ENCODE measurements at places on chromosomes 2 and 18.

- DNase-seq, result no peak
Observed at GRCh38 chr2:25585189-25585588, 88.2 kb downstream of the DTNB start.

DNA sequence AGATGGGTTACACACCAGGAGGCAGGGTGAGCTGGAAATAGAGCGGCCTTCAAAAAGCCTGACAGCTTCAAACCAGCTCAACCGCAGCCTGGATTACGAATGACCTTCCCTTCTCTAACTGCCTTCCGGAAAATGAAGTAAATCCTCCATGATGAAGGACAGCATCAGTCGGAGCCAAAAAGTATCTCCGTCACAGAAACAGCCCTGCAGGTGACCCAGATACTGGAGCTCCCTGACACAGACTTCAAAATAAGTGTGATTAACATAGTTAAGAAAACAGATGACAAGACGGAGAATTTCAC, 10.3 kb upstream of the CIB4 start:
- DNase-seq, result no peak

GRCh38 chr2:74572178-74572925, 17.8 kb downstream of the DOK1 start:
- no peak for DNase-seq

- DNase-seq, result no peak
Observed at GRCh38 chr2:1210352-1210751, 202.9 kb upstream of the TPO start.

DNA sequence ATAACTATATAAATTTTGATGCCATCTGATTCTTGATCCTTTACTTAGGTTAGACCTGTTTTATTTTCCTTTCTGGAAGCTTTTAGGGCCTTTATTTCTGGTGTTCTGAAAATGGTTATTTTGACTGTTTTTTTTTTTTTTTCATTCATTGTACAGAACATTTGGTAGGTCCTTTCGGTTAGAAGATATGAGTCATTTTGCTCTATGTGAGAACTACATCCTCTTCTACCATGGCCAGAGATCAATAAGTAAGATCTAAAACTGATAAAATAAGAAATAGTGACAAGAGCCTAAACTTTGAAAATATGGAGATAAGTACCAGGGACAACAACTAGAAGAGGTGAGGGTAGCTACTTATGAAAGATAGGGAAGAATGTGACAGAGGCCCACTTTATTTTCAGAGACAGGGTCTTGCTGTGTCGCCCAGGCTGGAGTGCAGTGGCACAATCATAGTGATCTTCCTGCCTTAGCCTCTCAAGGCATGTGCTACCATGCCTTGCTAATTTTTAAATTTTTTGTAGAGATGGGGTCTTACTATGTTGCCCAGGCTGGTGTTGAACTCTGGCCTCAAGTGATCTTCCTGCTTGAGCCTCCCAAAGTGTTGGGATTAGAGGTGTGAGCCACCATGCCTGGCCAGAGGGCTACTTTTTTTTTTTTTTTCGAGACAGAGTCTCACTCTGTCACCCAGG, 66.5 kb downstream of the EIF2AK3 start:
- DNase-seq, result no peak

- peak; percentile 7 for DNase-seq
Observed at GRCh38 chr2:190755772-190756415, 107.0 kb downstream of the NAB1 start.

DNA sequence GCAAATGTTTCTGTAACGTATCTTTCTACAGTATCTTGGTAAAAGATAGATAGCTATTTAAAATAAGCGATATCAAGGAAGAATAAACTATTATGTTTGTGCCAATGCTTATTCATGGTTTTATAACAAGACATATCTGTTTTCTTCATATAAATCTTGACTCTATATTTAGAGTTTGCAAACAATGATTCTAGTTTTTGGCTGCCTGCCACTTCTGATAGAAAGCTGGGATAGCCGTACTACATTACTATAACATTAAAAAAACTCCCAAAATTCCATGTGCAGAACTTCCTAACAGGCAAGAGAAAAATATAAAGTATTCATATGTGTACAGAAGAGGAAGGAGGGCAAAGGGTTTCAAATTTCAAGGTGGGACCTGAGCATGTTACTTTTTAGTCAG, 985.0 kb downstream of the BCL11A start:
- DNase-seq, result no peak

GRCh38 chr18:58983260-58984155, 118.8 kb downstream of the ZNF532 start:
- no peak for DNase-seq

DNA sequence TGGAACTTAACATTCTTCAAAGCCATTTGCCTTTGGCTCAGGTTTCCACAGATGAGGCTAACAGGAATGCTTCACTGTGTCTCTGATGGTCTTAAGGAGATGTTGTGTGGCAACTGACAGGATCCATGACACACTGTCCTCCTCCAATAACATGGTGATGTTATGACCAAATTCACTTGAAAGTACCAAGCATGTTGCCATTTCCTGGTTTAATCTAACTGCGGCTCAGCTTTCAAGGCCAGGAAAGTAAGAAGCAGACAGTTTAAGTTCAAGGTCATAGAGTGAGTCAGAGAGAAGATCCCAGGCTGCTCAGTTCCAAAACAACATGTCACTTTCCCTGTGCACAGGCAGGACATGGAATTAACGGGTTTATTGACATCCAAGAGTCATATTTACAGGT, 513.6 kb downstream of the STK39 start:
- no peak for DNase-seq

DNA sequence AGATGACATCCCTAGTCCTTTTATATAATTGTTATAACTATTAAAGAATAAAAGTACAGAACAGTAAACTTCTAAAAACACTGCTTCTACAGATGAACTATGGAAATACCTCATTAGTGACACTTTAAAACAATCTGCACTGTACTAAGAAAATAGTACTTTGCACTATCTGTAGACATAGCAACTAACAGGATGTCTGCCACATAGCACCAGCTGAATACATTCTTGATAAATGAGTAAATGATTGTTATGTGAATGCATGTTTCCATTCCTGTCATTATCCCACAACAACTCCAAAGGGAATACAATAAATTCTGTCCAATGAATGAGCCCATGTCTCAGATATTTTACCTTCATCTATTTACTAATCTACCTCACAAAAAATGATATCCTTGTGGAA, 115.3 kb upstream of the SLC35G4 start:
- peak; percentile 48 for DNase-seq

DNA sequence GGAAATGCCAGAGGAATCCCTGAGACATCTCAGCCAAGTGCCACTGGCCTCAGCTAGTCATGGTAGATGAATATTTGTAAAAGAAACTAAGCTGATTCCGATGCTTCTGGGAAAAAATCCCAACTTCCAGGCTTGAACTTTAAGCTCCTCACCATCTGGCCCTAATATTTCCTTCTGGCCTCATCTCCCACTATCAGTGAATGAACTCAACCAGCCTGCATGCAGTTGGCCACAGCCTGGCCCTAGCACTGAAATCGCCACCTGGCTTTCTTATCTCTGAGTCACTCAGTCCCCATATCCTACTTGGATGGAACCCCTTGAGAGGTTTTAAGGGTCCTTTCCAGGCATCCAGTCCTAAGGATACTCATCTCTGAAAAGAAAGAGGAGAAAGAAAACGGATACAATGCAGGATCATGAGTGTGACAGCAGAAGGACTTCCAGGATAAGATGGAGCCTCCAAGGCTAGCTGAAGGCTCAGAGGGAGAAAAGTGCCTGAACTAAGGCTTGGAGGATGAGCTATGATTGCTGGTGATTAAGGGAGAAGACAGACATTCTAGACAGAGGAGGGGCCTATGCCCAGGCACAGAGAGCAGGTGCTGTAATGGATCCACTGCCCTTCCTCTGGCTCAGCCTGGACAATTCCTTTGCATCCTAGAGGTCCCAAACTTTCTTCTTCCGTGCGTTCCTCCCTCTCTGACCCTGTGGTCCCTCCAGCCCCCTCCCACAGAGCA, 141.5 kb upstream of the MYCN start:
- DNase-seq, result no peak

- peak; percentile 29 for DNase-seq
Observed at GRCh38 chr2:64839844-64840243, 149.4 kb upstream of the SLC1A4 start.

DNA sequence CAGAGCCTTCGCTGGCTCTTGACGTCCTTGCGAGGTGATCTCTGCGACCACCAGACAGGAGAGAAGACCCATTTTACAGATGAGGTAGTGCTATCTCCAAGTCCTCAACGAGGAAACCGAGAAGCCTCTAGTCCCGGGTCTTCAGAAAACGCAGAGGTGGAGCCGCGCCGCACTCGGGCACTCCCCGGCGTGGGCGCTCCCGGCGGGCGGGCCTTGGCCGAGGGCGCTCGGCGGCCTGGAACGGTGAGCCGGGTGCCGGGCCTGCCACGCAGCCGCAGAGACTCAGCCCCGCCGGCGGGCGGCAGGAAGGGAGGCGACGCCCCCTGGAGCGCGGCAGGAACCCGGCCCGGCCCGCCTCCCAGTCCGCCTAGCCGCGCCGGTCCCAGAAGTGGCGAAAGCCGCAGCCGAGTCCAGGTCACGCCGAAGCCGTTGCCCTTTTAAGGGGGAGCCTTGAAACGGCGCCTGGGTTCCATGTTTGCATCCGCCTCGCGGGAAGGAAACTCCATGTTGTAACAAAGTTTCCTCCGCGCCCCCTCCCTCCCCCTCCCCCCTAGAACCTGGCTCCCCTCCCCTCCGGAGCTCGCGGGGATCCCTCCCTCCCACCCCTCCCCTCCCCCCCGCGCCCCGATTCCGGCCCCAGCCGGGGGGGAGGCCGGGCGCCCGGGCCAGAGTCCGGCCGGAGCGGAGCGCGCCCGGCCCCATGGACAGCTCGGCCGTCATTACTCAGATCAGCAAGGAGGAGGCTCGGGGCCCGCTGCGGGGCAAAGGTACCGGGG, at the start of gene CTDSP1:
CTDSP1 (plus strand) TSS at position 478 of the 776 bp plus-strand sequence; CDS start at position 701, 223 bp downstream.
- DNase-seq, result peak; percentile 95

- no peak for DNase-seq
Observed at GRCh38 chr2:8568543-8569302, 113.1 kb upstream of the ID2 start.

DNA sequence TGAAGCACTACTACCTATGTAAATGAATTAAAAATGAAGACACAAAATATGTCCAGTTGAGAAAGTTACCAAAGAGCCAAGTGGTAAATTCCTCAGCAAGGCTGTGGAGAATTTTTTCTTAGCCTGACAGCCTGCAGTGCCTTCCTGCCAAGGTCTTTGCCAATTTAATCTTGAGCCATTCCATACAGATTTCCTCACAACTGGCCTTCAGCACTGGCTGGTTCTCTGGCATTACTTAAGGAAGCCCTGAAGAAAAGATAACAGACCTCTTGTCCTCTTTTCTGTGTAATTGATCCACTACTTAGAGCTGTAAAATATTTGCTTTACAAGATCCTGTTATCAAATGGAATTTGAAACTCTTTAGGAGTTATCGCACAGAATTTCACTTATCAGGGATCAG, 334.2 kb upstream of the LRRTM1 start:
- DNase-seq, result no peak

- no peak for DNase-seq
Observed at GRCh38 chr18:47168913-47169312, 7.3 kb downstream of the IER3IP1 start.

- DNase-seq, result no peak
Observed at GRCh38 chr2:197992482-197993133, 188.2 kb downstream of the PLCL1 start.

GRCh38 chr18:63090334-63090733, 229.2 kb downstream of the BCL2 start:
- DNase-seq, result no peak

GRCh38 chr2:195121341-195121740, 535.7 kb upstream of the SLC39A10 start:
- DNase-seq, result no peak

DNA sequence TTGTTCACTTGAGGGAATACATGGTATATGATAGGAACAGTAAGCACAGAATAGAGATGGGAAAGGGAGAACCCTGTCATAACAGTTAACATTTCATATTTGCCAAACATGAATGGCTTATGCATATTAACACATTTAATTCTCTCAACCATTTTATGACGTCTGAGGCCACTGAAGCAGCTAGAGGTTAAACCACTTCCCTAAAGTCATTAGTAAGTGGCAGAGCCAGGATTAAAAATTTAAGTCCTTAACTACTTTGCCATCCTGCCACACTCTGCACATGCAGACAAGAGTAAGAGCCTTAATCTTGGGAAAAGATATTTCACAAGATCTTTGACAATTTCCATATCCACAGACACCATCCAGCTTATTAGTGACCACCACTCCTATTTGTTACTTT, 2.1 kb downstream of the LIPT1 start:
- no peak for DNase-seq

DNA sequence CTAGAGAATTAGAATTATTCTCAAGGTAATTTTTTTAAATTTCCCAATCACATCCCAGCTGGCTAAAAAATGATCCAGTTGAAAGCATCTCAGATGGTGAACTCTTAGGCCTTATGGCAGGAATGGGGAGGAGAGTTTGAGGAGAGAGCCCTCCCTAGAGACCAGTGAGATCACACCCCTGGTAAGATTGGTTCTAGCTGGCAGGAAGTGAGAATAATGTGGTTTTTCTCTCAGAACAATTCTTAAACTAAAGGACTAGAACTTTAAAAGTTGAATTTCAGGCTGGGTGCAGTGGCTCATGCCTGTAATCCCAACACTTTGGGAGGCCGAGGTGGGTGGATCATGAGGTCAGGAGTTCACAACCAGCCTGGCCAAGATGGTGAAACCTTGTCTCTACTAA, 120.2 kb downstream of the MYO3B start:
- DNase-seq, result no peak

GRCh38 chr18:58102875-58103274, 58.8 kb downstream of the NEDD4L start:
- no peak for DNase-seq

- DNase-seq, result peak; percentile 31
Observed at GRCh38 chr2:69013142-69013839, at the start of gene ANTXR1. Gene ANTXR1, plus strand, starts transcription at chr2:69013179. Its CDS starts 321 bp downstream, at chr2:69013500.

- no peak for DNase-seq
Observed at GRCh38 chr18:45232061-45232460, 383.2 kb upstream of the SLC14A2 start.

- DNase-seq, result no peak
Observed at GRCh38 chr2:55721596-55722215, 28.1 kb upstream of the PNPT1 start.

DNA sequence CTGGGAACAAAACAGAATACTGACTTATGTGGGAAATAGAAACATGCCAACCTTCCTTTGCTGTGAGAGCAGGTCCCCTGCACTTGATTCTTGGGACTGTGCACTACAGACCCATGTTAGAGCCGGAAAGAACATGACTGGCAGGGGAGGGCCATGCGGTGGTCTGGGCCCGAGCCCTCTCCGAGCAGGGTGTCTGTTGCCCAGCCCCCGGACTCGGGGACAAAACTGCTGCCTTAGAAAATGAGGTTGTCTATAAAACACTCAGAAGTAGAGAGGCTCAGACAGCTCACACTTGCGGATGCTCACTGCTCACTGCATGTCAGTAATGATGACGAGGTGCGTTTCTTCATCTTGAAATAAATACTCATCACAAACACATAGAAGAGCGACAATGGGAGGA, 270.7 kb upstream of the HDAC4 start:
- no peak for DNase-seq

- peak; percentile 79 for DNase-seq
Observed at GRCh38 chr18:63131106-63131958, 188.2 kb downstream of the BCL2 start.

- no peak for DNase-seq
Observed at GRCh38 chr2:119005051-119005450, 63.1 kb downstream of the MARCO start.

- no peak for DNase-seq
Observed at GRCh38 chr18:23981369-23981980, 33.1 kb upstream of the TTC39C start.

Measured in AG08395 (cell line).